Inflammatory macrophage treated with lipopolysaccharide for 4 hours (primary cell): ENCODE measurements at places on chromosomes 7 and 10.

GRCh38 chr7:22876986-22877729, 54.5 kb upstream of the TOMM7 start:
- DNase-seq = no peak

DNA sequence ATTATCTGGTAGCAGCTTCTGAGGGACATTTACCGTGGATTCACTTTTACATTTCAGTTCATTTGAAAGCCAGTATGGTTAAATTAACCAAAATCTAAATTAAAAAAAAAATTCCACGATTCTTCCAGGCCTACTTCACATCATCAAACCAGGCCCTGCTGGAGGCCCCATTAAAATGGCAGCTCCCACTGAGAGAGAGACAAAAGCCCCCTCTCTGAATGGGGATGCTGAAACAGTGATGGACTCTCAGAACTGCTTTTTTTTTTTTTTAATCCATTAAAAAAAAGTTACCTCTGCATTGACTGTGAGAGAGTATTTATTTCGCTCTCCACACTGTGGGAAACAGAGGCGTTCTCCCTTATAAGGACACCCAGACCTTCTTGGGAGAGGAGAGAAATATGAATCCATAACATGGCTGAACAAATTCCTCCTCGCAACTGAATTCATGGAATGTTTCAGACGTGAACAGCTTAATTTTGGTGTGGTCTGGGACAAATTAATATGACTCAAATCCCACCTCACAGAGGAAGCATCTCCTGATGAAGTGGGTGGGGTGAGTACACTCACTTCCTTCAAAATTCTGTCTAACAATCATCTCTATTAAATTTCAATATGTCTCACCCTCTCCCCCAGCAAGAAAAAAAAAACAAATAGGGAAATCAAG, 73.5 kb downstream of the SAMD9 start:
- no peak for DNase-seq

DNA sequence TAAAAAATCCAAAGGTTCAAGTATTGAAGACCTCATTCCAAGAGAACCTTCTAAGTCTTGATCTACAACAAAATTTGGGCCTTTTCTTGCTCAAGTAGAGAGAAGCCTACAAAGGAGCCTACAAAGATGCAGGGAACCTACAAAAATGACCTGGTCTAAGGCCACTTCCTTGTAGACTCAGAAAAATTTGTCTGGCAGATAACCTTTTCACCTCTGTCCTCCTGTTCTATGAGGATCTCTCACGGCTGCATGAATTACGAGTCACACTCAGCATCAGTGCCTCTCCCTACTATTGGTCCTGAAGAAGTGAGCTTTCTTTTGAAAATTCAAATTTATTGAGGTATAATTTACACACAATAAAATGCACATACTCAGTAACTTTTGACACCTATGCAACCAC, 29.3 kb downstream of the CCNJ start:
- DNase-seq = no peak

- DNase-seq = no peak
Observed at GRCh38 chr7:18770154-18770811, 274.7 kb downstream of the HDAC9 start.

DNA sequence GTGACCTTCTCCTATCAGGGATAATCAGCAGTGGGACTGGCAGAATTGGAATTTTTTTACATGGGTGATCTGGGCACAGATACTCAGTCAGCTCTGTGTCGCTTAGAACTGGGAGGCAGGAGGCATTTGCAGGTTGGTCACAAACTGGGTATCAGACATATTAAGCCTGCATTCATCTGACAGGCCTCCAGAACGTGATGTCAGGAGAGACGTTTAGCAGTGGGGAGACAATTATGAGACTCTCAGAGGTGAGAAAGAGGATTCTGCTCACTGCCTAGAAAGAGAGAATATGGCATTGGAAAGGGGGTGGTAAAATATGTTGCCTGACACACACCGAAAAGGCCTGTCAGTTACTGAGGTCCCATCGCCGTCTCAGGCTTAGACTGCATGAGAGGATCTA, 717.6 kb upstream of the GALNT17 start:
- no peak for DNase-seq
